Cardiac septum (tissue), 1 donor: ENCODE measurements at places on chromosomes 5 and 9. TPM values are rescaled to one million over a fixed set of nuclear protein-coding genes. Genes with fewer than 3 reads are reported as not detected.

DNA sequence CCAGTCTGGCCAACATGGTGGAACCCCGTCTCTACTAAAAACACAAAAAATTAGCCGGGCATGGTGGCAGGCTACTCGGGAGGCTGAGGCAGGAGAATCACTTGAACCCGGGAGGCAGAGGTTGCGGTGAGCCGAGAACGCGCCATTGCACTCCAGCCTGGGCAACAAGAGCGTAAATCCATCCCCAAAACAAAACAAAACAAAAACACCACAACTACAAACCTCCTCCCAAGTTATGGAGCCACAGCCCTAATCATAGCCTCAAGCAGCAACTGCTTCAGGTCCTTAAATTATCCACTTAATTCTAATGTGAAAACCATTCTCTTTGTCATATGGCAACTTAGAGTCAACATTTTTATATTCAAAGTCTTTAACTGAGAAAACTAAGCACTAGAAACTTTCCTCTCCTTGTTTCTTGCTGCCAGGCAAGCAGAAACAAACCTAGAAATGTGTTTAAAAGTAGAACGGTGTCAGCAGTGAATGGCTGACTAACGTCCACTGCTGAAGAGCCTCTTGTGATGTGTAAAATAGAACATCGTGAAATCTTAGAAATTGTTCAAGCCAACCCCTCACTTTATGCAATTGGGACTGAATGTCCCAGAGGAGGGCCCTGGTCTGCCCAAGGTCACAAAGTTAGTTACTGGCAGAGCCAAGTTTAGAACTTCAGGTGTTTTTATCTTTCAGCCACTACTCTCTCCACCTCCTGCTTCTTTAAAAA lies 5.7 kb downstream of the TMEM245 start:
- no peak for DNase-seq

DNA sequence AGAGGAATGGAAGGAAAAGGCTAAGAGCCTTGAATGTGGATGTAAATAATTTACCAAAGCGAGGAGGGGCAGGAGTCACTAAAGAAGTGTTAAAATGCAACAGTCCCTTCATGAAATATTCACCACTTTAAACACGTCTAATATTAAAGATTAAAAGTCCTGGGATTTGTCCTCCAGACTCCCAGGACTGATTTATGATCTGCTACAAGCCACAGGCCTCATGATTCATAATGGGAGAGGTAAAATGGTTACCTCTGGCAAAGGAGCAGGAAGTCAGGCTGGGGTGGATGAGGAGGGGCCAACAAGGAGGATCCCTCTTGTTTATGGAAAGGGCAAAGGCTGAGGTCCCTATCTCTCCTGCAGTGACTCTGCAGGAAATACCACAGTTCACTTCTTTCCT lies 292.4 kb downstream of the TRIM32 start:
- DNase-seq, result no peak

The PDE8B gene
- 5.7 TPM for total RNA-seq

- no peak for DNase-seq
Observed at GRCh38 chr5:6623941-6624340, 8.9 kb downstream of the NSUN2 start.

DNA sequence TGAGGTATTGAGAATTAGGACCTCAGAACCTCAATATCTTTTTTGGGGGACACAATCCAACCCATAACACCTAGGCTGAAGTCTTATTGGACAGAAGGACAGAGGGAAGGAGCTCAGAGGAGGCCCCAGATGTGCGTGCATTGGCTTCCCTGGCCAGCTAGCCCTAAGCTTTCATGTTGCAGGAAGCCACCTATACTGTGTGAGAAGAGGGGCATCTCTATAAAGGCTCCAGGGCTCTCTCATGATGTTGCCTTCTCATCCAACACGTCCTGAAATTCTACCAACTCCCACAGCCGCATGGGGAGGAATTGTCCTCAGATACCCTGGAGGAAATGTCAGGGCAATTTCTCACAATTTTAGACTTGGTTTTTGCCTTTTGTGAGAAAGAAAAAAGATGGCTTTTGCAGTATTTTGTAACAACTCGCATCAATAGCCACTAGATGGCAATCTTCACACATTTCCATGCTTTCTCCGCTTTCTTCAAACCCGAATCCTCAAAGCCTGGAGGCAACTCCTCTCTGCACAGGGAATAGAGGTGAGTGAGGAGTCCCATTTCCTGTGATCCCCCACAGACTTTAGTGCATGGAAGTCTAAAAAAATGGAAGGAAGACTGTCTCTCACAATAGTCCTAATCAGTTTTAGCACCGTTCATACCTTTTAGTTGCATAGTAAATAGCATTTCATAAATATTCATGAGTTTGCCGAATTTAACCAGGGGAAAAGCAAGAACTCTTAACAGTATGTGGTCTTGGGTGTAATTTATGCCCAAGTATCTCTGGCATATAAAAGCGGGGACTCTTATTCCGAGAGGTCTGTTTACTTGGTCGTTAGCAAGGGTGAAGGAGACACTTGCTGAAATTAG lies 7.4 kb upstream of the PPP3R2 start:
- DNase-seq, result no peak

The BARX1 gene
- total RNA-seq, result 0.19 TPM

- peak; percentile 81 for DNase-seq
Observed at GRCh38 chr5:141637767-141638419, 1.1 kb downstream of the RELL2 start.

GRCh38 chr5:10486511-10487344 lies 45.0 kb downstream of the ROPN1L start:
- no peak for DNase-seq

DNA sequence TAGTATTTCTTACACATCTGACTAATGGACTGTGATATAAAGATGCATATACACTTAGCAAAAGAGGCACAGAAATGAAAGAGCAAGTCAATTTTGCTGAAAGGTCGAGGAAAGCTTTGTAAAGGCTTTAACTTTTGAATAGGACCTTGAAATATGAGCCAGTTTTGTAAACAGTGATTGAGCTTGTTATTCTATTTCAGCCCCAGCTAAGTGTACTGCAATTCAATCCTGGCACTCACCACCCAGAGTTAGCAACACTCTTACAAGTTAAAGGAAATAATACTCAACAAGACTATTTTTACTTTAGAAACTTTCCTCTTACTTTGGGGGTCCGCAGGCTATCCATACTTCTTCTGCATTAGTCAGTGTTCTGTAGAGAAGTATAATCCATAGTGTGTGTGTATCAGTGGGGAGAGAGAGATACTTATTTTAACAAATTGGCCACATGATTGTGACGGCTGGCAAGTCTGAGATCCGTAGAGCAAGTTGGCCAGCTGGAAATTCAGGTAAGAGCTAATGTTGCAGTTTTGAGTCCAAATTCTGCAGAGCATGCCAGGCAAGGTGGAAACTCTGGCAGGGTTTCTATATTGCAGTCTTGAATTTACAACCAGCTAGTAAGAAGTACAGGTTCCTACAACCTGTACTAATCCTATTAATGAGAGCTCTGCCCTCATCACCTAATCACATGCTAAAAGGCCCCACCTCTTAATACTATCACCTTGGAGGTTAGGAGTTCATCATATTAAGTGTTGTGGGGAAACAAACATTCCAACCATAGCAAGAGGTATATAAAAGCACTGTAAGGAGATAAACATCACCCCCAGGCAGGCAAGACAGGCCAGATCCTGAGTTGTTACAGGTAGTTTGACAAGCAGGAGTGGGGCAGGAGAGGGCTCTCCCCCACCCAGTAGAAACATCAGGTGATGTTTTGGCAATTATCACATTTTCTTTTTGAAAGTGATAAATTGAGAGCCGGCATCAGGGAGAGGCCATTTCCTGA lies 33.6 kb downstream of the IL7R start:
- DNase-seq, result no peak

The TMEM174 gene
- not detected for total RNA-seq

GRCh38 chr9:125646621-125647100 lies 60.3 kb downstream of the MAPKAP1 start:
- DNase-seq, result no peak

GRCh38 chr5:146993876-146994530 lies 115.4 kb upstream of the PPP2R2B start:
- no peak for DNase-seq

- DNase-seq, result no peak
Observed at GRCh38 chr5:149170299-149170698, 29.0 kb downstream of the ABLIM3 start.

DNA sequence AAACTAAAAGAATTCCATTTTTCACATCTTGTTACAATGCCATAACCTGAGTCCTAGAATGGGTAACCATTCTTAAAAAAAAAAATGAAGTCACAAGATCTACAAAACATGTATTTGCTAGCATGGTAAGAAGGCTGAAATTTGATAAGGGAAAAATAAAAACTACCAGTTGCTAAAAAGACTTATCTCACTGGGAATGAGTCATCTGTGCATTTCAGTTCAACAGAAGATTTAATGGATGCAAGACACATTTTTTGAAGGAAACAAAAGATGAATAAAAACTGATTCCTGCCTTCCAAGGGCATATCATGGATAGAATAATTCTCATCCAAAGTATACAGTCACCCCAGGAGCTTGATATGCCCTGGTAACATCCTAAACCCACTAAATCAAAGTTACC lies 47.2 kb downstream of the SGTB start:
- no peak for DNase-seq

- no peak for DNase-seq
Observed at GRCh38 chr5:170141636-170142035, 35.9 kb downstream of the FOXI1 start.

DNA sequence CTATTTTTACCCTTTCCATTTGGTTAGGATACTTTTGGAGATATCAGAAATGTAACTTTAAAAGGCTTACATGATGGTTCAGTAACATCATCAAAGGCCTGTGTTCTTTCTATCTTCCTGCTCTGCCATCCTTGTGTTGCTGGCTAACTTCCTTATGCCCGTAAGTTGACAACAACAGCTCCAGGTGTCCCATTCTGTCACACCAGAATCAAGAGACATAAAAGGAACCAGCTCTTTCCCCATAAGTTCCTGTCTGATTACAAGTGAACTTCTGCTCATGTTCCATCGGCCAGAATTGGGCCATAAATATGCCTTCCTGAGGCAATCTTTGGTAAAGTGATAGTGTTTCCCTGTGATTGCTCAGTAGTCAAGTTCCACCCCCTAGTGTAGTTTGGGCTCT lies 92.4 kb downstream of the FAM170A start:
- no peak for DNase-seq

The MEGF10 gene
- 0.32 TPM for total RNA-seq

- DNase-seq, result no peak
Observed at GRCh38 chr5:13574574-13574973, 369.9 kb downstream of the DNAH5 start.

The KLF4 gene
- total RNA-seq, result 19.8 TPM

The STOML2 gene
- total RNA-seq, result 95.2 TPM

The SHB gene
- total RNA-seq, result 39.0 TPM

GRCh38 chr5:80655231-80655774 lies 520 bp upstream of the DHFR start:
- DNase-seq, result no peak

GRCh38 chr5:154521756-154522155 lies 43.7 kb upstream of the HAND1 start:
- no peak for DNase-seq
